Activated CD8-positive, alpha-beta memory T cell treated with anti-CD3 and anti-CD28 coated beads for 1 hour (primary cell): ENCODE measurements at places on chromosomes 11 and 22.

- DNase-seq, result no peak
These were observed 48.7 kb upstream of the EP300 start for GRCh38 chr22:41043722-41044121.

DNA sequence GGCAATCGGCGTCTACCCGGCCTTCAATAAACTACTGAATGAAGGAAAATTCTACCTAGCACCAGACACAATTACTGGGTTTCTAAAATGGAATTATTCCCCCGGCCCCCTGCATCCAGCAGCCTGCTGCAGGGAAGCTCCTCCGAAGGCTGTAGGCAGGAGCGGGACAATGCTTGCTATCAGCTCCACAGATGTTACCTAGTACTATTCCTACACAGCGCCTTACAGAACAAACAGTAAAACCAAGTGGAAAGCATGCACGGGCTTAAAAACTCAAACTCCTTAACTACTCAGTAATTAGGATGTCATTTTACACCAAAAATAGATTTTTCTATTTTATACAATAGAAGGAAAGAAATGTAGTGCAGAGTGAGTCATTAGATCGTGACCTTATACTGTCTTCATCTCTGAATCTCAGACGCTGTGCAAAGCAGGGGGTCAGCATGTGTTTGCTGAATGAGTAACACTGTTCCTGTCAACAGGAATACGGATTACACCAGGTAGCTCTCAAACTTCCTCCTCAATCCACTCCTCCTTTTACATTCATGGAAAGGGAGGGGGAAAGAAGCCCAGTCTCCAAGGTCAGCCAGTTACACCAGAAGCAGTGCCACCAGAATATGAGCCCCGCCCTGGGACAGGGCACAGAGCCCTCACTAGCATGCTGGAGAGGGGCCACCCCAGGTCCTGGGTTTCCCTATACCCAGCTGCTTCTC, 74.9 kb downstream of the PACSIN2 start:
- DNase-seq, result no peak

- no peak for DNase-seq
These were observed 260.7 kb downstream of the MN1 start for GRCh38 chr22:27540656-27541396.

DNA sequence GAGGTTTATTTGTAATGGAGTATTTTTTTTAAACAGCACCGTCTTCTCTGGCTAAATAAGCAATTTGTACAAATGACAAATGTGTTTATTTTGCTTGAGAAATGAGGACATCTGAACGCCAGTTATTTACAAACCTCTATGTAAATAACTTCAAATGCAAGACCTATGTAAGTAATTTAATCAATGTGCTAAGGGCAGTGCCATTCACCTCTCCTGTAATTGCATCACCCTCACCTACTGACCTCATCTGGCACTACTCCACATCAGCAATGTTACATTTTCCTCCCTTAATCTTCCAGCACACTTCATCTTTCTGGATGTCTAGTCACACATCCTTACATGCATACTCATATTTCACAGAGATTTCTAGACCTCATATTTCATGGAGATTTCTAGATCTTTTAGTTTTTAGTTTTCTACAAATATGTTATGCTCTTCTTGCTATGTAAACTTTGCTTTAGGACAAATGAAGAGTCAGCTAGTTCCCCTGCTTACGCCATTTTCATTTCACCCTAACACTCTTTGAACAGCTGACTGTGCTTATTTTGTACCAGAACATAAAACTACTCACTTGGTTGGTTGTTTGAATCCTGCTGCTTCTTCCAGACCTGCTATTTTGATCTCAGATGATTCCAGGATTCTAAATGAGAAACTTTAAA, 238.6 kb downstream of the GRM5 start:
- DNase-seq, result no peak

- DNase-seq, result no peak
These were observed 123.9 kb upstream of the OPCML start for GRCh38 chr11:133656082-133656635.
